ENCODE measurements at places on chromosomes 3 and 15.

GRCh38 chr3:7025581-7026300 is 164.8 kb downstream of the GRM7 start:
- no peak for DNase-seq

GRCh38 chr15:91555312-91555711 is 298.2 kb upstream of the SLCO3A1 start:
- no peak for DNase-seq

- DNase-seq = peak; percentile 20
Measured at GRCh38 chr3:72274493-72275330, 489.8 kb upstream of the PROK2 start.

GRCh38 chr3:4504340-4505261 is 11.5 kb downstream of the ITPR1 start:
- no peak for DNase-seq

GRCh38 chr3:128011140-128011539 is 41.1 kb upstream of the SEC61A1 start:
- peak; percentile 35 for DNase-seq

- no peak for DNase-seq
Measured at GRCh38 chr3:15280853-15281532, 51.4 kb downstream of the SH3BP5 start.

GRCh38 chr3:177538048-177538749 is 340.9 kb upstream of the TBL1XR1 start:
- DNase-seq = no peak

GRCh38 chr15:72958634-72959033 is 93.6 kb upstream of the NEO1 start:
- no peak for DNase-seq

- DNase-seq = no peak
Measured at GRCh38 chr15:51260202-51260601, 78.2 kb downstream of the CYP19A1 start.

DNA sequence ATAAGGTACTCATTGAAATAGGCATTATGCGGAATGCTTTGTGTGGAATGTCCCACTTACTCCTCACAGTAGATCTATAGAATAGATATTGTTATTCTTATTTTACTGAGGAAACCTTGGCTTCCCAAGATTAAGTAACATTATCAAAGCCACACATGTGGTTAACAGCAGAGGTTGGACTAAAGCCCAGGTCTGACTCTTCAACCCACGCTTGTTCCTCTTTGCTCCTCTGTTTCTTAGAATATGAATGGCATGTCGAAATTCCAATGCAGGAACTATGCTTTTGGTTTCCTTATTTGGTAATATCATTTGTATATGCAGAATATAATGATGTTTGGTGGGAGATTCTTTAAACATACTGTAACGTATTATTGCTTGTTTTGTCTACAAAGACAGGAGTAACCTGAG is 818.8 kb upstream of the LMCD1 start:
- no peak for DNase-seq

GRCh38 chr3:124384527-124384926 is 345.7 kb upstream of the UMPS start:
- no peak for DNase-seq

GRCh38 chr15:92805080-92805690 is 94.9 kb upstream of the CHD2 start:
- DNase-seq = no peak

GRCh38 chr3:133853925-133854227 is 41.8 kb downstream of the RAB6B start:
- no peak for DNase-seq
